ENCODE measurements at places on chromosomes 3 and 15. TPM values are rescaled to one million over a fixed set of nuclear protein-coding genes. Genes with fewer than 3 reads are reported as not detected.

- DNase-seq: no peak
- H3K27me3 ChIP-seq: no peaks in the 10 kb centered on the region
- H3K4me1 ChIP-seq: peaks cover 16% of the 10 kb centered on the region
- H3K4me3 ChIP-seq: peak overlapping the region; percentile 60
Observed at GRCh38 chr3:150184426-150185071, 213.9 kb upstream of the PFN2 start.

DNA sequence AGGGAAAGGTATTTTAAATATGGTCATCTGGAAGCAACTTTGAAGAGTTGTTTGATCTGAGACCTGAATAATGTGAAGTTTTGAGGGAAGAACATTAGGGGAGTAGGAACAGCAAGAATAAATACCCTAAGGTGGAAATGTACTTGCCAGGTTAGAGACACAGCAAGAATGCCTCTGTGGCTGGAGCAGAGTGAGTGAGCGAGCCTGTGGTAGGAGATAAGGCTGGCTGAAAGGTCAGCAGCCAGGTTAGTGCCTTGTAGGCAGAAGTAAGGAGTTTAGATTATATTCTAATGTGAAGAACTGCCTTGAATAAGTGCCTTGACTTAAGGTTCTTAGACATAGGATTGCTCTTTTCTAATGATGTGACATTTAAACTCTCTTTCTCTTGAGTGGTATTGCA, 18.3 kb downstream of the LRRC49 start:
- no peaks in the 10 kb centered on the region for H3K27me3 ChIP-seq
- peaks cover 6% of the 10 kb centered on the region for H3K4me1 ChIP-seq
- H3K36me3 ChIP-seq: peaks cover 30% of the 10 kb centered on the region
- no peak for DNase-seq
- H3K4me3 ChIP-seq: no peak overlapping the region
- no peak overlapping the region for H3K27ac ChIP-seq

GRCh38 chr3:12620729-12621128, 43.2 kb downstream of the RAF1 start:
- H3K36me3 ChIP-seq: peaks cover 28% of the 10 kb centered on the region
- no peak for DNase-seq
- H3K27ac ChIP-seq: no peak overlapping the region
- H3K4me1 ChIP-seq: peaks cover 55% of the 10 kb centered on the region

DNA sequence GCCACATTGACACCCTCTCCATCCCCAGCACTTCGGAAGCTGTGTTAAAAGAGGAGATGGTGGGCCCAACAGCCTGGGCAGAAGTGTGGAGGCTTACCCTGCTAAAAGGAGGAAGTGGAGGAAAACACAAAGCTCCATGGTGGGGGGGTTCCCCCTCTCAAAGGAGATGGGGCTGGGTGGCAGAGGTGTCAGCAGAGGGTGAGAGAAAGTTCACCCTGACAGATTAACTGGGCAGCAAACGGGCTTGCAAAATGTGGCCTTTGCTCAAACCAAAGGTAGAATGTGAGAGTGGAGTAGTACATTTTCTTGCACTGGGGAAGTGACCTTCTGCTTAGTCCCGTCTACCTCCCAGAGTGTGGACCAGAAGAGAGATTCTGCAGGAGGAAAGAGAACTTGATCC, 44.7 kb downstream of the MYO1E start:
- no peak overlapping the region for H3K27ac ChIP-seq
- H3K4me1 ChIP-seq: peaks cover 36% of the 10 kb centered on the region
- no peak for DNase-seq

The CFAP161 gene
- 0.91 TPM for total RNA-seq

- H3K4me1 ChIP-seq: peaks cover 58% of the 10 kb centered on the region
- H3K36me3 ChIP-seq: peaks cover 73% of the 10 kb centered on the region
- peak overlapping the region; percentile 89 for H3K27ac ChIP-seq
- no peaks in the 10 kb centered on the region for H3K27me3 ChIP-seq
- H3K4me3 ChIP-seq: peak overlapping the region; percentile 67
- DNase-seq: peak; percentile 82
Observed at GRCh38 chr3:48694610-48695392, 9.1 kb upstream of the NCKIPSD start.

- peaks cover 14% of the 10 kb centered on the region for H3K27me3 ChIP-seq
- H3K4me1 ChIP-seq: peaks cover 16% of the 10 kb centered on the region
- DNase-seq: no peak
- no peaks in the 10 kb centered on the region for H3K36me3 ChIP-seq
- no peak overlapping the region for H3K4me3 ChIP-seq
Observed at GRCh38 chr15:57436166-57436565, 59.9 kb downstream of the CGNL1 start.

- no peak for DNase-seq
- no peak overlapping the region for H3K4me3 ChIP-seq
- no peaks in the 10 kb centered on the region for H3K27me3 ChIP-seq
- H3K36me3 ChIP-seq: no peaks in the 10 kb centered on the region
- no peaks in the 10 kb centered on the region for H3K4me1 ChIP-seq
Observed at GRCh38 chr3:97257942-97258697, 443.7 kb downstream of the EPHA6 start.

DNA sequence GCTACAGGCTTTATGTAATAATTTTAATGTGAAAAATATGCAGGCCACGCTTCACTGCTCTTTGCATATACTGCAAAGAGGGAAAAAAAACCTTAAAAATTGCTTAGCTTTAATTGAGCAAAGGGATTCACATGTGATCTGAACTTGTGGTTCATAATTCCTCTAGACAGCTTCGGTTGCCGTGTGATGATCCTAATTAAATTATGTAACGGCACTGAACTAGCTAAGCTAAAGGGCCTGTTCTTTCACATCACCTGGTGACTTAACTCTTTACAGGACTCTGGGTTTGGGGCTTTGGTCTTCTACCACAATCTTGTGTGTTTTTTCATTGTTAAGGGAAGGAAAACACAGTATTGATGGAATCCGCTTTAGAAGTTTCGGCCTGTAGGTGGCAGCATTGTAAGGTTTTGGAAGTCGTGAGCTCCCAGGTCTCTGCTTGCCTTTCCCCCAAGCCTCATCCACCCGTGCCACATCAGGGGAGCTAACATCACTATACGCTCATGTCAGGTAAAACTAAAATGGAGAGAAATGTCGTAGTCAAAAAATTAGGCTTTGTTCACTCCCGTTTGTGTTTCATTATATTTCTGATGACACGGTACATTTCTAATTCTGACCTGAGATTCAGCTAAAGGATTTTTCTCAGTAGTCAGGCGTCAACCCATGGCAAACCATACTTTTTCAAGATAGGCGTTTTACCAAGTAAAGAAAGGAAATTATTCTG, 205.6 kb upstream of the DPH6 start:
- no peaks in the 10 kb centered on the region for H3K36me3 ChIP-seq
- DNase-seq: peak; percentile 40
- H3K27ac ChIP-seq: no peak overlapping the region
- peaks cover 33% of the 10 kb centered on the region for H3K4me1 ChIP-seq
- H3K4me3 ChIP-seq: no peak overlapping the region
- H3K27me3 ChIP-seq: no peaks in the 10 kb centered on the region

DNA sequence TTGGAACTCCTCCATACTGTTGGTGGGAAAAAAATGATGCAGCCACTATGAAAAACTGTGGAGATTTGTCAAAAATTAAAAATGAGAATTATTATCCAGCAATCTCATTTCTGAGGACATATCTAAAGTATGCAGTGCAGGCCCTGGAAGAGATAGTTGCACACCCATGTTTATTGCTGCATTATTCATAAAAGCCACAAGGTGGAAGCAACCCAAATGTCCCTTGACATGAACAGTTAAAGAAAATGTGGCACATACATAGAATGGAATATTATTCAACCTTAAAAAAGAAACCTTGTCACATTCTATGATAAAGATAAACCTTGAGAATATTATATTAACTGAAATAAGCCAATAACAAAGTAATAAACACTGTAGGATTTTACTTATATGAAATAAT, 80.9 kb upstream of the ARHGEF26 start:
- no peaks in the 10 kb centered on the region for H3K27me3 ChIP-seq
- no peaks in the 10 kb centered on the region for H3K4me1 ChIP-seq
- no peak for DNase-seq
- H3K27ac ChIP-seq: no peak overlapping the region

- peak overlapping the region; percentile 17 for H3K27ac ChIP-seq
- H3K36me3 ChIP-seq: peaks cover 26% of the 10 kb centered on the region
- H3K4me3 ChIP-seq: no peak overlapping the region
- H3K4me1 ChIP-seq: peaks cover 43% of the 10 kb centered on the region
- no peak for DNase-seq
- no peaks in the 10 kb centered on the region for H3K27me3 ChIP-seq
Observed at GRCh38 chr15:98904544-98904943, 103.0 kb downstream of the PGPEP1L start.

The HRH1 gene
- total RNA-seq: 1.4 TPM

GRCh38 chr15:39919748-39920509, at the start of gene GPR176:
Gene GPR176 (minus strand): TSS chr15:39920266. CDS start chr15:39920026, 240 bp downstream.
- peak within 1 kb of the TSS; percentile 76 for H3K27ac ChIP-seq
- peak within 1 kb of the TSS; percentile 77 for H3K4me3 ChIP-seq
- peaks cover 32% of the 10 kb centered on the region for H3K27me3 ChIP-seq

GRCh38 chr15:71362556-71362955, 247.3 kb downstream of the THSD4 start:
- H3K36me3 ChIP-seq: no peaks in the 10 kb centered on the region
- H3K27ac ChIP-seq: no peak overlapping the region
- H3K4me3 ChIP-seq: no peak overlapping the region

- peak within 1 kb of the TSS; percentile 73 for H3K4me3 ChIP-seq
- H3K27me3 ChIP-seq: peaks cover 84% of the 10 kb centered on the region
- H3K27ac ChIP-seq: peak within 1 kb of the TSS; percentile 50
- H3K36me3 ChIP-seq: no peaks in the 10 kb centered on the region
- H3K4me1 ChIP-seq: peaks cover 26% of the 10 kb centered on the region
Observed at GRCh38 chr15:82647045-82647834, at the start of gene CPEB1. Gene CPEB1 (minus strand): TSS chr15:82647363. CDS start chr15:82628459, 18,904 bp downstream.

The CLDN18 gene
- total RNA-seq: not detected

DNA sequence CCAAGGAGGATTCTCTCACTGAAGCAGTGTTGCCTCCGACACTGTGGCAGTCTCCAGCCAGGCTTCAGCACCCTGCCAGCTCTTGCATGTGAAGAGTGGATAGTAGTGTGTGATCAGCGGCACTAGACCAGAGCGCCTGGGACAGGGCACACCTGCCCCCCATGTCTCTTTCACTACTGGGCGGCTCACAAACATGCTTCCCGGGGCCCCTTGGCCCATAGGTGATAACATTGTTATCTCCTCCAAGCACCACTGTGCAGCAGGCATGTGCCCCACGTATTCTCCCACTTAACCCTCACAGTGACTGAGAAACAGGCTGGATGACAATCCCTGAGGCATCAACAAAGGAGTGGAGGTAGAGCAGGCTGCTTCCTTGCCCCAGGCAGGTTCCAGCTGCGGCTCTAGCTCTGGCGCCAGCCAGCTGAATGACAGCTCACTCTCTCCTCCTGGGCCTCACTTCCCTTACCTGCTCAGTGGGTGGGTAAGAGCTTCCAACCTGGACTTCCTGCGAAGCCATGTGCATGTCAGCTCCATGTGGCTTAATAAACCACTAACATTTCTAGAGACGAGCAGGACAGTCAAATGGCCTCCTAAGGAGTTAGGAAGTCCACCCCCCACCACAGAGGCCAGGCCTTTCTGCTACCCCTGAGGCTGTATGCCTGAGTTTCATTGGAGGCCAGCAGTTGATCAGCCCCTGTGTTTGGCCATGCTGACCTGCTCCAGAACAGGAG, 37.8 kb downstream of the KLF13 start:
- DNase-seq: peak; percentile 34
- no peaks in the 10 kb centered on the region for H3K27me3 ChIP-seq
- peak overlapping the region; percentile 100 for H3K27ac ChIP-seq

DNA sequence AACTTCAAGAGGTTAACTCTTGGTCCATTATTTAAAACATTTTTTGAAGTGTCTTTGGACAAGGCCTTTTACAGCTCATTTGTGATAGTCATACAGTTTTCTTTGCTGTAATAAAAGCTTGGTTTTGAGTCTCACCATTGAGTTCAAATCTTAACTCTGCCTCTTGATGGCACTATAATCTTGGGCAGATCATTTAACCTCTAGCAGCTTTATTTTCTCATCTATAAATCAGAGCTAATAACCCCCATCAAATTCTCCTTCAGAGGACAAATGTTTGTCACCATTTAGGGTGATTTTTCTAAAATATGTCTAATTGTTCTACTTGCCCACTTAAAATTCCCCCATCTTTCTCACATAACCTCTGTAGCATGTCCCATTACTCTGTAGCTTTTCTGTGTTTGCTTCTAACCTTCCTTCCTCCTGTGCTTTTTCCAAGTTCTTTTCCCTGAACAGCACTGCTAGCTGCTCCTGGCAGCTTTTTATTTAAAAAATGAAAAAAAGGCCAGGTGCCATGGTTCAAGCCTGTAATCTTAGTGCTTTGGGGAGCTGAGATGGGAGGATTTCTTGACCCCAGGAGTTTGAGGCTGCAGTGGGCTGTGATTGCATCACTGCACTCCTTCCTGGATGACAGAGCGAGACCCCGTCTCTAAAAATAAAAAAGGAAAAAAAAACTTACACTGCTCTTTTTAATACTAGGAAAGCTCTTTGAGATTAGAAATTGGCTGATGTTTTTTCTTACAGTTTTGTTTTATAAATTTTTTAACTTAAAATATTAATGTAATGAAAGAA, 28.5 kb downstream of the UBE2E1 start:
- H3K36me3 ChIP-seq: no peaks in the 10 kb centered on the region
- peaks cover 63% of the 10 kb centered on the region for H3K4me1 ChIP-seq
- no peaks in the 10 kb centered on the region for H3K27me3 ChIP-seq
- H3K27ac ChIP-seq: peak overlapping the region; percentile 45
- no peak overlapping the region for H3K4me3 ChIP-seq

The NECTIN3 gene
- total RNA-seq: 7.6 TPM

DNA sequence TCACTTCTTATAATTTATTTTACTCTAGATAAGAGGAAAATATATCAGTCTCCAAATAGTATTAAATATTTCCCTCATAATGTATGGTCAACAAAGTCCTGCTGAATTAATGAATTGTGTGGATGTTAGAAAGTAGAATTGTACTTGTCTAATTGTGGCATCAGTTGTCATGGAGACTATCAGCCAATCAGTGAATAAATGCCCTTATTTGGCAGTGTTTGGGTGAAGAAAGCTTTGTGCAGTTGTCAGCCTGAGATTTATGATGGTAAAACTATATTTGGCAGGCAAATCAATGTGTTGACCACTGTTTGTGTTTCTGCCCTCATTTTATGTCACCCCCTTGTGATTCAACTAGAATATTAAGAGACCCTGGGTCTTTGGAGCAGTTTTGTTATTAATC, 293.6 kb upstream of the MDFIC2 start:
- DNase-seq: no peak
- H3K36me3 ChIP-seq: no peaks in the 10 kb centered on the region
- H3K4me1 ChIP-seq: no peaks in the 10 kb centered on the region
- no peak overlapping the region for H3K27ac ChIP-seq
- H3K4me3 ChIP-seq: no peak overlapping the region

The PRRT3 gene
- 0.47 TPM for total RNA-seq

- H3K27me3 ChIP-seq: no peaks in the 10 kb centered on the region
- DNase-seq: no peak
- no peaks in the 10 kb centered on the region for H3K36me3 ChIP-seq
- no peak overlapping the region for H3K4me3 ChIP-seq
- H3K27ac ChIP-seq: no peak overlapping the region
Observed at GRCh38 chr3:18751514-18751913, 326.4 kb upstream of the SATB1 start.

DNA sequence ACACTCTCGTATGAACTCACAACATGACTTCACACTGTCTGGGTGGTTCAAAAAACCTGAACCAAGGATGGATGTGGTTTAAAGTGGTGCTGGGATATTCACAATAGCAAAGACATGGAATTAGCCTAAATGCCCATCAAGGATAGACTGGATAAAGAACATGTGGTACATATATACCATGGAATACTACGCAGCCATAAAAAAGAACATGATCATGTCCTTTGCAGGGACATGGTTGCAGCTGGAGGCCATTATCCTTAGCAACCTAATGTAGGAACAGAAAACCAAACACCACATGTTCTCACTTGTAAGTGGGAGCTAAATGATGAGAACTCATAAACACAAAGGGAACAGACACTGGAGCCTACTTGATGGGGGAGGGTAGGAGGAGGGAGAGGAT, 3.3 kb upstream of the PRSS50 start:
- no peak overlapping the region for H3K27ac ChIP-seq
- no peak for DNase-seq
- H3K4me1 ChIP-seq: no peaks in the 10 kb centered on the region
- no peak overlapping the region for H3K4me3 ChIP-seq

The B3GALNT1 gene
- total RNA-seq: 56.1 TPM
